Gastroesophageal sphincter (tissue), 4 donors: ENCODE measurements at places on chromosomes 7 and 10.

DNA sequence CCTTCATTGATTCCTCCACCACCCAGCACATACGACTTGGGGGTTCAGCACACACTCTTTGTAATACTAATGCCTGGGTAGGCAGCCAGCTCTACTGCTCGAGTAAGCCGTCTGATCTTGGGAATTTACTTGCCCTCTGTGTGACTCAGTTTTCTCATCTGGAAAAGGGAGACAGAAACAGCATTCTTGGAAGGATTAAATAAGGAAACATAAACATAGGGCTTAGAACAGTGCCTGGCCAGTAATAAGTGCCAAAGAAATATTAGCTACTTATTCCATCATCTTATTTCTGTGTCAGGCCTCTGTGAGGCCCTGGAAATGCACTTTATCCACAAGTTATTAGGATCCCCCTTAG is 130.1 kb downstream of the TNS3 start:
- ATAC-seq, result no peak

DNA sequence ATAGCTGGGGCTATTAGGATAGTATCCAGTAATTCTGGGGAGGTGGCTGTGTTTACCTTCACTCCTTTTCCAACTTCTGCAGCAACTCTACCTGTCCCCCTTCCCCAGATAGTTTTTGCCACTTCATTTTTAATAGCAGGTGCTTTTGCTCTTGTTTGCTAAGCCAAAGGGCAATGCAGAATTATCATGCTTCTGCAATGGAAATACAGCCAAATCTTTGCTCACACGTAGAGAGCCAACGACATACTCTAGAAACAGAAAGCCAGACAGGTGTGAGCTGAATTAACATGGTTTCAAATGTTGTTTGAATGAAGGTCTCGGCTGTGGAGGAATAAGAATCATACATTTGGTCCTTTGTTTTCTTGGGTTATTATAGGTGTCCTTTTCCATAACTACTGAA is 14.4 kb downstream of the PLEKHS1 start:
- ATAC-seq, result no peak

GRCh38 chr7:151483711-151483983 is 36.0 kb downstream of the RHEB start:
- no peak for ATAC-seq

DNA sequence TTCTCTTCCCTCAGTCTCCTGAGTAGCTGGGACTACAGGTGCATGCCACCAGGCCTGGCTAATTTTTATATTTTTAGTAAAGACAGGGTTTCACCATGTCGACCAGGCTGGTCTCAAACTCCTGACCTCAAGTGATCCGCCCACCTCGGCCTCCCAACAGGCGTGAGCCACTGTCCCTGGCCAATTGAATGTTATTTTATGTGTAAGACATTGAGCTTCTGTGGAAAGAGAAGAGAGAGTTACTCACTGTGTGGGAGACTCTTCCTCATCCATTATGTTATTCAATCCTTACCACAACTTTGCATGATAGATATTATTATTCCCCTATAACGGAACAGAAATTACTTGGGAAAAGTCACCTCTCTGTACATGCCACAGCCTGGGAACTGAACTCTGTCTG is 32.6 kb upstream of the MXI1 start:
- ATAC-seq, result no peak

GRCh38 chr7:8114175-8114574 is 145.6 kb downstream of the GLCCI1 start:
- no peak for ATAC-seq

GRCh38 chr10:62625484-62625883 is 179.0 kb upstream of the ADO start:
- ATAC-seq, result no peak

DNA sequence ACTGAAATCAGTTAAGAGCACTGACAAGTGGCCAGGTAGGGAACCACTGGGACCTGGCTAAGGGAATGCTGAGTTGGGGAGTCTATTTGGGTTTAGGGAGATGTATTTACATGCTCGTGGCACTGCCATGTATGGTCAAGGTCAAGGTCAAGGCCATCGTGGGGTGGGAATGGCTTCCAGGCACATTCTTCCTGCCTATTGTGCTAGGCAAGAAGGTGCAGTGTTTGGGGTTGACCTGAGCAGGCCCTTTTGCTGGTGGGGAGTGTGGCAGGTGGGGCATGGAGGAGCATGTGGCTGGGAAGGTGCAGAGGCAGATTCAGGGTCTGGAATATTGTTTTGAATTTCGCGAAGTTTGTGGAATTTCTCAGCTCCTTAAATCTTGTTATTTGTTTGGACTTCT is 17.8 kb downstream of the FAM241B start:
- no peak for ATAC-seq

DNA sequence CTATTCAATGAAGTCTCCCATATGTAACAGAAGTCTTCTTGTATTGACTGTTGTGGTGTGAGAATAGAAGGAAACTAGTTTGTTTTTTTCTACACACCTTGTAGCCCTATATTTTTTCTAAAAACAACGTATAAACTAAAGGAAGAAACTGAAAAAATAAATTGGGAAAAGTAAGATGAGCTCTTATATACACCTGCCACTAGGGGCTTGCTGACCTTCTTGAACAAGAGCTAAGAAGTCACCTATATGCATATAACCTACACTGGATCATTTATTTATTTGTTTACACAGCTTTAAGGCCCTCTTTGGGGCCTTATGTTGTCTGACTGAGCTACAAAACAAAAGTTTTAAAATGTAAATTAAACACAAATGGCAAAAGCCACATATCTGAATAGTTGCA is 383.0 kb downstream of the HPSE2 start:
- no peak for ATAC-seq

DNA sequence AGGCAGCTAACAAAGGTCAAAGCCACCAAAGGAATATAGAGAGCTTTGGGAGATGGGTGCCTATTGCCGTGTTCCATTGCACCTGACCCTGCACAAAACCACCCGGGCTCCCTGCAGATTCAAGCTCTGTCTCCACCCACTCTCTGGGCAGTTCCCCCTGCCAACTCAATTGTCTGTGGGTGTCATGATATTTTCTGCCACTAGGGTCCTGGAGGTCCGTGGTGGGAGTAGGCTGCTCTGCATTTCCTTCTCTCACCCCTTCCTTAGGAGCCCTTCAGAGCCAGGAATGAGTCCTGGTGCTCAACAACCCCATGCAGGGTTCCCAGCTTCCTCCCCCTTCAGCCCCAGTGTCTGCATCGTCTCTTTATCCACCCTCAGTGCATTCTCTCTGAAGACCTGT is 34.1 kb downstream of the PNLIPRP2 start:
- ATAC-seq, result no peak

DNA sequence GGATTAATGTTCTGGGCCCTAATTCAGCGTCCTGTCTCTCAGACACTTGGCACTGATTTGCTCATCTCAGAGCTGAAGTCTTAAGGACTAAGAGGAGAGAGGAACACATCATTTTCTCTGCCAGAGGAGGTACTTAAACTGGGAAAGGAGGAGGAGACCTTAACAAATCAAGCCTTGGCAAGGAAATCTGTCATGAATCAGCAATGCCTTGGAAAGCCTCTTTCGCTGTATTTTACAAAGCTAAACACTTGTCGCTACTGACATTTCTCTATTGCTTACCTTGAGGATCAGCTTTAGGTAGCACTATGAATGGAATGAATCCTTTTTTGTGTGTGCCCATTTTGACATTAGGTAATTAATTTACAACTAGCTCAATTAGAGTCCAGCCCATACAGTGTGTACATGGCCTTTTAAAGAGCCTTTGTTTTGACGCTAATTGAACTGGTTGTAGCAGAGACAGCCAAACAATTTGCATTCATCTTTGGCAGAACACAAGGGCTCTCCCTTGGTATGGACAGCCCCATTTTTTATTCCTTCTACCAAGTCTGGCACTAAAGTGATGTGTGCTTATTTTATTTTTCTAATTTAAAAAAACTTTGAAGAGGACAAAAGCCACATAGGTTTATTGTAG is 37.4 kb downstream of the AUTS2 start:
- peak; percentile 34 for ATAC-seq

DNA sequence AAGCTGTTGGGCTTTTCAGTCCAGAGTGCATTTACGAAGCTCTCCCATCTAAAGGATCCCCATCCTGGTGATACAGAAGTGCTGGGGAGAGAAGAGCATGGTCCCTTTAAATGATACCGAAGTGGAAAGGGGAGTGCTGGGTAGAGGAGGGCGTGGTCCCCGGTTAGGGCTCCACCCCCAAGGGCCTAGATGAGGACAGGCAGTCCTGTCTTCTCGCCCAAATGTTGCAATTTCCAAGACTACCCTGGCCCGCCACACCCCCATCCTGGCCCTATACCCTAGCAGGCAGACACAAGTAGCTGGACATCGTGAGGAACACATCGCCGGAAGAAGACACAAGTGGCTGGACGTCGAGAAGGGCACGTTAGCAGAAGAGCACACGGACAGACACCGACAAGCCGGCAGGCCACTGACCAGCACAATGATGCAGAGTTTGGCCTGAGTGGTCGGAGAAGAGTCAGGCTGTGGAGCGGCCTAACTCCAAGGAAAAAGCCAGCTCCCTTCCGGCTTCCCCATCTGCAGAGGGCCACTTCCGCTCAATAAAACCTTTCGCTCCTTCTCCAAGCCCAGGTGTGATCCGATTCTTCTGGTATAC is 439.5 kb upstream of the NRP1 start:
- ATAC-seq, result peak; percentile 56

GRCh38 chr10:33153251-33153967 is 181.1 kb downstream of the NRP1 start:
- ATAC-seq, result no peak

GRCh38 chr7:46168671-46169383 is 247.8 kb upstream of the IGFBP3 start:
- no peak for ATAC-seq

GRCh38 chr10:43899224-43899959 is 250.7 kb upstream of the ZNF32 start:
- ATAC-seq, result no peak

- ATAC-seq, result no peak
Observed at GRCh38 chr7:37430171-37430570, 18.5 kb downstream of the ELMO1 start.

DNA sequence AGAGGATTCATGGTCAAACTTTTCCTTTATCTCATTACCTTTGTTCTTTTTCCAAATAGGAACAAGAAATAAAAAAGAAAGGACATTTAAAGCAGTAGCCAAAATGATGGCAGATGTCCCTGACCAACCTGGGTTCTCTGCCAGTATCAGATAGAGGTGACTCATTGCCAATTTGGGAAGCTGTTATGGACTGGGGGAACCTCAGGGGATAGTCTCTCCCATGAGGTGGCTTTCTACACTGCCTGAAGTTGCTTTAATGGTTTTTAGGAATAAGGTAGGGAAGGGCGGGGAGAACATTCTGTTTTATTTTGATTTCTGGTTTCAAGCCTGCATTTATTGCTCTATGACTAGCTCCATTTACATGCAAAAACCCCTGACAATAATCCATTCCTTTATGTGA is 457.9 kb upstream of the TPK1 start:
- no peak for ATAC-seq

DNA sequence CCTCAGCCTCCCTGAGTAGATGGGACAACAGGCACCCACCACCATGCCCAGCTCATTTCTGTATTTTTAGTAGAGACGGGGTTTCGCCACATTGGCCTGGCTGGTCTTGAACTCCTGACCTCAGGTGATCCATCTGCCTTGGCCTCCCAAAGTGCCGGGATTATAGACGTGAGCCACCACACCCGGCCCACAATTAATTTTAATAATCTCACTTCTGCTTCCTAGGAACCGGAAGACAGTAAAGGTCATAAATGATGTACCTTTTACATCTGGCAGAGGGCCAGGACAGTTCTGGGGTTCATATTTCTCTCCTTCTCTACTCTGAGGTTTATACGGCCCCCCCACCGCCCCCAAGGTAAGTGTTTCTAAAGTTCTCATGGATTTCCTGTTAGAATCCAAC is 31.2 kb upstream of the AOAH start:
- ATAC-seq, result no peak

DNA sequence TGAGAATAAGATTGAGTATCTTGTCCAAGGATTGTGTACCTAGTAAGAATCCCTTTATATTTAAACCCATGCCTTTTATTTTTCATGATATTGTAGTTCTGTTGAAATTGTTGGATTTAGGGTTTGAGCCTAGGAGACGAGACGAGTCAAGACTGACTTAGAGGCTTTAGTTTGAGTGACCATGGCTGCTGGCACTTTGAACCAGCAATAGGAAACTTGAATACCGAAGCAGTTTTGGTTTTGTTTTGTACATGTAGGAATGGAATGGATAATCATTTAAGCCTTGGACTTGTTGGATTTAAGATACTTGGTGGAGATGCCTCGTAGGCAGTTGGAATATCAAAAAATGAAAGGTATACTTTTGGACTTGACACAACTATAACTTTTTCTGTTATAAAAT is 229.0 kb downstream of the BICC1 start:
- no peak for ATAC-seq

DNA sequence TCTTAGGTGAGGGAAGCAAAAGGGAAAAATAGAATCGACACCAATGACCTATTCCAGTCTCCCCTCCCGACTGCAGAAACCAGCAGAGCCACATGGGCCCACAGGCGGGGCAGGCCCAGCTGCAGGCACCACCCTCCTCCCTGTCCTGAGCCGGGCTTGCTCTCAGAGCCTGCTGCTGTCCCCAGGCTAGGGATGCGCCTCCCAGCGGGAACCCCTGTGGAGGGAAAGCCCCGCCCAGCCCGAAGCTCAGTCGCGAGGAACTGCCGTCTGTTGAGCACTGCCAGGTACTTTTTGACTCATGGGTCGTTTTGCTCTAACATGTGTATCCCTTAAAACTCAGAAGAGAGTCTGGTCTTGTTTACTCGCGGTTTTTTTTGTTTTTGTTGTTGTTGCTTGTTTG is 124.5 kb upstream of the RET start:
- ATAC-seq, result peak; percentile 50

DNA sequence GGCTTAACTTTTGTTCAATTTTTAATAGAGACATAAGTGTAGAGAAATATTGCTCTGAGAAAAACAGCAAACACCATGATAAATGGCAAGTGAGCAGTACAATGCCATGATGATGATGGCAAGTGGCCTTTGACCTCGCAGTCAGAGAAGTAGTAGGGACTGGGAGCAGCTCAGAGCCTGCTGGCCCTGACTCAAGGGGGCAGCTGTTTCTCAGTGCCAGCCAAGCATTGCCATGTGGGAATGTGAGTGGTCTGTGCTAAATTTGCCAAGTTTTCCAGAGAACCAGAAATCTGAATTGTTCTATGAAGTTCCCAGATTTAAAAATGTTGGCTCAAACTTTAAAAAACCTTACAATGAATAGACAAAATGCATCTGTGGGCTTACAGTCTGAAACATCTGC is 187.9 kb downstream of the BICC1 start:
- no peak for ATAC-seq

- ATAC-seq, result no peak
Observed at GRCh38 chr7:48497521-48497920, 326.3 kb downstream of the ABCA13 start.

- ATAC-seq, result no peak
Observed at GRCh38 chr7:116423499-116423898, 76.0 kb upstream of the CAV2 start.

- no peak for ATAC-seq
Observed at GRCh38 chr10:105761576-105762260, 1120.6 kb downstream of the SORCS3 start.

GRCh38 chr7:122402235-122402634 is 97.7 kb upstream of the FEZF1 start:
- no peak for ATAC-seq

GRCh38 chr7:151178236-151178635 is 8.8 kb downstream of the ASB10 start:
- ATAC-seq, result no peak

GRCh38 chr10:132392811-132393694 is 3.9 kb upstream of the PWWP2B start:
- ATAC-seq, result no peak

GRCh38 chr10:22005763-22006162 is 2.2 kb upstream of the DNAJC1 start:
- ATAC-seq, result no peak

- no peak for ATAC-seq
Observed at GRCh38 chr7:25187932-25188331, 40.4 kb downstream of the NPVF start.
